ENCODE measurements at places on chromosomes 12 and 14.
A peak's percentile ranks its signal among the peaks of the same experiment; 100 is the strongest.

- no peak for DNase-seq
Measured at GRCh38 chr12:109084425-109084824, 8.8 kb downstream of the ALKBH2 start.

DNA sequence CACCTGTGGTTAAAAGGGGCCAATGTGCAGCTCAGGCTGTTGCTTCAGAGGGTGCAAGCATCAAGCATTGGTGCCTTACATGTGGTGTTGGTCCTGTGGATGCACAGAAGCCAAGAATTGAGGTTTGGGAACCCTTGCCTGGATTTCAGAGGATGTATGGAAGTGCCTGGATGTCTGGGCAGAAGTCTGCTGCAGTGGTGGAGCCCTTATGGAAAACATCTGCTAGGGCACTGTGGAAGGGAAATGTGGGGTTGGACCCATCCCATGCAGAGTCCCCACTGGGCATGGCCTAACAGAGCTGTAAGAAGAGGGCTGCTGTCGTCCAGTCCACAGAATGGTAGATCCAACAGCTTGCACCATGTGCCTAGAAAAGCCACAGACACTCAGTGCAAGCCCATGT, 36.6 kb downstream of the PCNX1 start:
- no peak for DNase-seq

DNA sequence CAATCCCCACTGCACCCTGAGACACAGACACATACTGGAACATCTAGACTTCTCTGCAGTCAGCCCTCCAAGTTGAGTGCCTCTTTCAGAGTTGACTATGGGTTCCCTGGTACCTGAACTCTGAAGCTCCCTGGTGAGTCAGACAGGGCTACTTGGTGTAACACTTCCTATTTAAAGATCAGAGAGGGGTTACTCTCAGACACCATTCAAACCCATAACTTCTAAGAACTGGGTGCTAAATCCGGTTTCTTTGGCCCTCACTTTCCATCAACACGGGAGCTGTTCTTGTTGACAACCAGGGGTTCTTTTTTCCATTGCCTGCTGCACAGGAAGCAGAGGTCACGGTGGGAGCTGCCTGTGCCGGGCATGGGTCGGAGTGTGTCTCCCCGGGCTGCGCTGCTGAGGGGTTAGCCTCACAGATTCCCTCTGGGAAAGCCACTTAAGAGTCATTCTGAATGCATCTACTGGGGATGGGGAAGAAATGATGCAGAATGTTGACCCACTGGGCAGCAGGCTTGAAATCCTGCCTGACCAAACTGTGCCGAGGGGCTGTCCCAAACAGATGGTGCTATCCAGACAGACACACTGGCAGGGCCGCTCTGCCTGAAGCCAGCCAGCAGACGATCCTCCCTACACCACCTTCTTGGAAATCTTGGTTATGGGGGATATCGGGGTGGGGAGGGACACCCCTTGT, 74.1 kb downstream of the PITPNM2 start:
- DNase-seq: no peak

DNA sequence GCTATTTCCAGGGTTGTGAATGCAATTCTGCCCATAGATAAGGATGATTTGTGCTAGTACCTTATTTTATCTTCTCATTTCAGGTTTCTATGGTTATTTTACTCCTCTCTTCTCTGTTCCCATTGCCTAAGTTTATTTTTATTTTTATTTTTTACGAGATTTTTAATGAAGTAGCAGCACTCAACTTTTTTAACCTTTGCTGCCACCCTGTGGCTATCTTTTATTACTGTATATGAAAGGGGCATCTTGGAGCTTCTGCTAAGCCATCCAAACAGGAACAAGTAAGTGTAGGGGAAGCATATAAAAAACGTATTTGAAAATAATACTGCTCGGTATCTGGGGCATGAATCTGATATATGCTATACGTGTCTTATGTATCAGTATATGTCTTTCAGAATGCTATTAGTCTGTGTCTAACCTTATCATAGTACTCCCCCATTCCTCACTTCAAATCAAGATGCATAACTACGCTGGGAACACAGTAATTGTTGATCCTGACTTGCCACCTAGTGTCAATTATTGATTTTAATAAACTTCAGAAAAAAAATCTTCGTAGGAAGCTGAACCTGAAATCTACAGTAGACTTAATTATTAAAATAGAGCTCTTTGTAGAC, 60.3 kb downstream of the KLRG1 start:
- DNase-seq: peak; percentile 5

- DNase-seq: no peak
Measured at GRCh38 chr12:97047361-97047760, 140.3 kb downstream of the NEDD1 start.

GRCh38 chr12:132329036-132329719, at the start of gene GALNT9:
GALNT9 (minus strand) TSS chr12:132329589; CDS start chr12:132329203, 386 bp downstream.
- DNase-seq: no peak

GRCh38 chr14:64326502-64326901, 32.3 kb upstream of the ESR2 start:
- no peak for DNase-seq

DNA sequence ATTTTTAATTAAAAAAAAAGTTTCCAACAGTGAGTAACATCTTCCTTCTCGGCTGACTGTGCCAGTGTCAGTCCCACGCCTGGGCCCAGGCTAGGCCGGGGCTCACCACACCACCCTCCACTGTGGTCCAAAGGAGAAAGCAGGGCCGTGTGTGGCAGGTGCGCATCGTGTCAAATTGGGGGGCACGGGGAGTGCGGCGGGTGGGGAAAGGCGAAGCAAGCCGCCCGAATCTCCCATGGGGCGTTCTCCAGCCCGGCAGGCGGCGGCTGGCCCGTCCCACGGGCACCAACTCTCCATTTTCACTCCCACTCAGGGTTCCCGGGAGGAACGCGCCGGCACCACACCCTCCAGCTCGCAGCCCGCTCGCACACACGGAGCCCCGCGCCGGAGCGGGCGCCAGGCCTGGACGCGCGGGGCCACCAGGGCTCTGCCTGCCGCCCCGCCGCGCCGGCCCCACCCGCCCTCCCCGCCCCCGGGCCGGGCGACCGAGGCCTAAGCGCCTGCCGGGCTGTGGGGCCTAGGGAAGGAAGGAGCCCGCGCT, 604 bp downstream of the EEA1 start:
- no peak for DNase-seq

- DNase-seq: no peak
Measured at GRCh38 chr12:21330682-21331253, 3.9 kb downstream of the SLCO1A2 start.

- peak; percentile 42 for DNase-seq
Measured at GRCh38 chr14:75979071-75979571, 2.7 kb downstream of the TGFB3 start.

DNA sequence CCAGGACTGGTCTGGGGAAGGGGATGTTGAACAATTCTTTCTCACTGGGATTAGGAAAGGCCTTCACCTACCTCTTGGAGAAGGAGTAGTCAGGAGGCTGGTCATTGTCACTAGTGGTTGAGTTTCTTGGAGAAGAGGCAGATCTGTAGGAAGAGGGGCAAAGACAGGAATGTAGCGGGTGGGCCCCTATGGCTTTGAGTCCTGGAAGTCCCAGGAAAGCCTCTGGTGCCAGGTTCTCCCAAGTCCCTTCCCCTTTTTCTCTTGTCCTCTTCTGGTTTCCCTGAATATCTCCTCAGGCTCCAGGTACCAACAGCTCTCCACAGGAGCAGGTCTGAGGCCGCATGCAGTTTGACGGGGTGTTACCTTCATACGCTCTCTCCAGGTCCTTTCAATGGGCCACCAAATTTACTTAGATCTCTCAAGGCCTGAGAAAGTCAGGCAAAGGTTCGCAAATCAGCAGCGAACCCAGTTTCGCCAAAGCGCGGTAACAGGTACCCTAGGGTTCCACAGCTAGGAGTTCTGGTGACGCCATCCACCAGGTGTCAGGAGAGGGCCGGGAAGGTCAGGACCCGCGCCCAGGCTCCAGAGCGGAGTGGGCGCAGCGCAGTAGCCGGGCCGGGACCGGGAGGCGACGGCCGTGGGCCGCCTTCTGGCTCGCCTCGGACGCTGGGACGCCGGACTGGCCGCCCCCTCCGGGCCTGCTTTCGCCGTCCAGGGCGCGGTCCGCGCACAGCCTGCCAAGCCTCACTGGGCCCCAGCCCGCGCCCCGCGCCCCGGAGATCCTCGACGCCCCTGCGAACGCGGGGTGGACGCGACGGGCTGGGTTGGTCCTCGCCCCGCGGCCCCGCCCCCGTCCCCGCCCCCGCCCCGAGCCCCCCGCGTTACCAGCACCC, 795 bp downstream of the SMAGP start:
- DNase-seq: no peak

GRCh38 chr12:1663440-1664132, 27.3 kb upstream of the ADIPOR2 start:
- no peak for DNase-seq

DNA sequence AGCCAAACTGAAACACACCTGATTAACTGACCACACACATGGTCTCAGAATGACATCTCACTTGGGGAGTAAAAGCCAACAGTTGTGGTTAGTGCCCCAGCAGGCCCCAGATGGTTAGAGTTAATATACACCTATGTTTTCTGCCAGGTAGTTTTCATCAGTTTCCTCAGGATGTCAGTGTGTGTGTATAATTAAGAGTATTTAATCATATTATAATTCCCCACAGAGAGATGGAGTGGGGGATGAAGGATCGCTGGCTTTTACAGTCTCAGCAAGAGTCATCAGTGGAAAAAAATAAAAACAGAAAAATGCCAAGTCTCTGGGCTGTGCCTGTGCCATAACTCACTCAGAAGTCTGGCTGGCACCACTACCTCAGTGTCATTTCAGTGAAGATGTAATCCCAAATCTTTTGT, 412.5 kb downstream of the ZFP36L1 start:
- DNase-seq: no peak

DNA sequence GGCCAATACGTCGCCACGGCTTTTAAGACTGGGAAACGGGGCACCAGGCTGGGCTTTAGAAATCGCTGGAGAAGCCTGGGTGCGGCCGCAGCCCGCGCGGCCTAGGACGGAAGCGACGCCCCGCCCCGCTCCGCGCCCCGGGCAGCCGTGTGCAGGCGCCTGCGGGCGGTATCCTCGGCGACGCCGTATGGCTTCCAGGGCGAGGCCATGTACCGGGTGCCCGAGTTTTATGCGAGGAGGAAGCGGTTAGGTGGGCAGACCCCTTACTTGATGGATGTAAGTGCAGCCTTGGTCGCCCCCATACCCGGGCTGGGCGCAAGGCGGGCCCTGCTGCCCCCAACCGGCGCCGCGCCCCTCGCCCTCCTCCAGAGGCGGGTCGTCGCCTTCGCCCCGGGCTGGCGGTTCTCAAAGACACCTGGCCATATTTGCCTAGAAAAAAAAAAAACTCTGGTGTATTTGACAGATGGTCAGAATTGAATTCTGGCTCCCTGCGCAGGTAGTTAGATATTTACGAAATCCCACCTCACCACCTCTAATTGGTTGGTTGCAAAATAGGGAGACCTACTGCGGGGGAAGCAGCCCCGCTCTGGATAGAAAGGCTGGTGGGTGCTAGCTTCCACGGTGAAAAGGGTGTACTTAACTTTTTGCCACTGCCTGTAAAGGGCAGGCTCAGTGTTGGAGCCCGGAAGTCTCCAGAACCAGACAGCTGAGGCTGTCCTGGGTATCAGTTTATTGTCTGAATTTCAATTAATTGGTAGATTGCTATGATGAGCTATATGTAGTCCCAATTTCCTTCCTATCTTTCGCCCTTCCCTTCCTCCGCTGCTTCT, at the start of gene PPP1R36:
Gene PPP1R36 (plus strand): TSS at position 171 of the 830 bp plus-strand sequence. CDS start 37 bp downstream, at position 208.
- DNase-seq: peak; percentile 40

DNA sequence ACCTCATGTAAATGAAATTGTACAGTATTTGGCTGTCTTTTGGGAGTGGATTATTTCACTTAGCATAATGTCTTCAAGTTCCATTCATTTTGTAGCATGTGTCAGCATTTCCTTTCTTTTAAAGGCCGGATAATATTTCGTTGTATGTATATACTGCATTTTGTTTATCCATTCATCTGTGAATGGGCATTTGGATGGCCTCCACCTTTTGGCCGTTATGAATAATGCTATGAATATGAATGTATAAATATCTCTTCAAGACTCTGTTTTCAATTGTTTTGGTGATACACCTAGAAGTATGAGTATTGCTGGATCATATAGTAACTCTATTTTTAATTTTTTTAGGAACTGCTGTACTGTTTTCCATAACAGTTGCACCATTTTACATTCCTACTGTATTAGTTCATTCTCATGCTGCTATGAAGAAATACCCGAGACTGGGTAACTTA, 164.9 kb downstream of the DYRK2 start:
- DNase-seq: no peak

DNA sequence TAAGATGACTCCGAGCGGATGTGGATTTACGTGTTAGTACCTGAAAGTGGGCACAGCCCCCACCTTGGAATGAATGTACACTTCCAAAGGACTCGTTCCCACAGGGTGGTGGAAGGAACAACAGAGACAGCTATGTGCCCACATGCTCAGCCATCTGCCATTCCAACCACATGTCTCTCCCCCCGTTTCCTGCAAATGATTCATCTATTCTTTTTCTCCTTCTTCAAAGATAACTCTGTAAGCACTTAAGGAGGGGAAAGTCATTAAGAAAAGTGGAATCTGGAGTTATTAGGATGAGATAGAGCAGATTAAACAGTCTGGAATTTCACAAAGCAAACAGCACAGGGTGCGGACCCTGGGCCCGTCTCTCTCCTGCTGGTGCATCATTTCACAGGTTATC, 18.5 kb upstream of the DUSP6 start:
- no peak for DNase-seq

DNA sequence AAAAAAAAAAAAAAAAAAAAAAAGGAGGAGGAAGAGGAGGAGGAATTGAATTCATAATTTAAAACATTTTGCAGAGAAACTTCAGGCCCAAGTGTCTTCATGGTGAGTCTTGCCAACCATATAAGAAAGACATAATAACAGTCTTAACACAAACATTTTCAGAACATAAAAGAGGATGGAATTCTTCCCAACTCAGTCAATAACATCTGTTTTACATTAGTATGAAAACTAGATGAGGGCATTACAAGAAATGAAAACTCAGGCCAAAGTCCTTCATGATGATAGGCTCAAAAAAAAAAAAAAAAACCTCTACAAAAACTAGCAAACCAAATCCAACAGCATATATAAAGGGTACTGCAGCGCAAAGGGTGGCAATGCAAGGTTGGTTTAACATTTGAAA, 151.6 kb downstream of the FOXA1 start:
- DNase-seq: no peak

- DNase-seq: no peak
Measured at GRCh38 chr14:105260959-105261358, 12.6 kb downstream of the BTBD6 start.

- DNase-seq: no peak
Measured at GRCh38 chr12:41979574-41979973, 165.1 kb downstream of the GXYLT1 start.

GRCh38 chr12:65784289-65785015, 39.8 kb upstream of the HMGA2 start:
- DNase-seq: no peak
